AG10803 (cell line): ENCODE measurements at places on chromosomes 1 and 21.

GRCh38 chr1:84582802-84583587 is 8.8 kb upstream of the CTBS start:
- peak; percentile 20 for DNase-seq

DNA sequence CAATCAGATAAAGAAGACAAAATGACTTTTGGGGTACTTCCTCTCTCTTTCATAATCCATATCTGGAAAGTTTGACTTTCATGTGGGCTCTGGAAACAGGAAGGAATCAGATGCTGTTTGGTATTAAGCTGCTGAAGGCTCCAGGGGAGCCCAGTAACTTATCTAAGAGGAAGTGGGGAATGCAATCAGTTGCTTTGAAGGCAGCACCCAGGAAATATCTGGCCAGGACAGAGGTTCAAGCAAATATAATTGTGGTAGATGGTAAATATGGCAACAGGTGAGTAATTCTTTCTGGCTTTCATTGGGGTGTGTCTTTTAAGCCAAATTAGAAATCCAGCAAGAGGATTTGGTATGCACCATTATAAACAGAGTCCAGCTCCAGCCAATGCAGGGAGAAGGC is 44.4 kb downstream of the COLGALT2 start:
- DNase-seq: no peak

DNA sequence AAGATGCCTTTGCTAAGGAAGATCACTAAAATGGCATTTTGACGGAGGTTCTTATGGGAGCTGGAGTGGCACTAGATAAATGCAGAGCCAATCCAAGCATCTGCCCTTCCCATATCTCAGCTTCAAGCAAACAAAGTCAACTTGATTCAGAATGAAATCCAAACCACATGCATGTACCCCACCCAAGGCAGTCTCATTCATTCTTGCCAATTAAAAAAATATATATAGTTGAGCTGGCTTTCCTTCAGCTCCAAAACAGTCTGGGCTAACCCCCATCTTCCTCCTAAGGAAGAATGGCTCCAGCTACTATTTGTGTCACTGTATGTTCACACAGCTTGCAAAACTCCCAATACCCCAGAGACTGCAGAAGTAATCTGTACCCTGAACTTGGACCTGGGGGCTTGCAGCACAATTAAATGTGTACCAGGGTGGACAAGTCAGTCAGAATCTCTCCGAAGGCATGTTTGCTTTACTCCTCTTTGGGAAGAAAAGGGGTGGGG is 35.4 kb downstream of the GPR3 start:
- no peak for DNase-seq

DNA sequence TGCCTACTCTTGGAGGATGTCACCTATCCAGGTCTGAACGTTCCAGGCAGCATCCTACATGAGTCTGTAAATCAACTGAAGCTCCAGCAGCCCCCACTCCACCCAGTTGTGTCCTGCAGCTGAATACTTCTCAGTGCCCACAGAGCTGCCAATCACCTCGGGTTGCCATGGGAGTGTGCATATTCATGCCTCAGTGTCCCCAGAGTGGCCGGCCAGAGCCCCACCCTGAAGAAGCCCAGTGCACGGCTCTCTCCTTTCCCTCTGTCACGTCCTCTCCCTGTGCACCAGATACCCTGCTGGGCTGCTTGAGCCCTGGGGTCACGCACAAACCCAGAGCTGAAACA is 16.1 kb upstream of the GSTM4 start:
- DNase-seq: no peak

- no peak for DNase-seq
Observed at GRCh38 chr1:186782791-186783190, 46.0 kb upstream of the PLA2G4A start.

DNA sequence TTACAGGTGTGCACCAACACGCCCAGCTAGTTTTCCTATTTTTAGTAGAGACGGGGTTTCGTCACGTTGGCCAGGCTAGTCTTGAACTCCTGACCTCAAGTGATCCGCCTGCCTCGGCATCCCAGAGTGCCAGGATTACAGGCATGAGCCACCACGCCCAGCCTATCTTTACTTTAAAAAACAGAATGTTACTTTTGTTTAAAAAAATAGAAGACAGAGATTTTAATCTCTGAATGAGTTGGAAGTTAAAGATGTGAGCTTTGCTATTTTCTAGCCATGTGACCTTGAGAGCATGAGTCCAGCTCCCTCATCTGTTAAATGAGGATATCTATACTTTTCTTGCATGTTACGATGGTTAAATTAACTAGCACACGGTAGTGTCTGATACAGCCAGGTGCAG is 3.9 kb upstream of the PUM1 start:
- no peak for DNase-seq

- DNase-seq: no peak
Observed at GRCh38 chr1:69998847-69999246, 206.5 kb downstream of the LRRC40 start.

DNA sequence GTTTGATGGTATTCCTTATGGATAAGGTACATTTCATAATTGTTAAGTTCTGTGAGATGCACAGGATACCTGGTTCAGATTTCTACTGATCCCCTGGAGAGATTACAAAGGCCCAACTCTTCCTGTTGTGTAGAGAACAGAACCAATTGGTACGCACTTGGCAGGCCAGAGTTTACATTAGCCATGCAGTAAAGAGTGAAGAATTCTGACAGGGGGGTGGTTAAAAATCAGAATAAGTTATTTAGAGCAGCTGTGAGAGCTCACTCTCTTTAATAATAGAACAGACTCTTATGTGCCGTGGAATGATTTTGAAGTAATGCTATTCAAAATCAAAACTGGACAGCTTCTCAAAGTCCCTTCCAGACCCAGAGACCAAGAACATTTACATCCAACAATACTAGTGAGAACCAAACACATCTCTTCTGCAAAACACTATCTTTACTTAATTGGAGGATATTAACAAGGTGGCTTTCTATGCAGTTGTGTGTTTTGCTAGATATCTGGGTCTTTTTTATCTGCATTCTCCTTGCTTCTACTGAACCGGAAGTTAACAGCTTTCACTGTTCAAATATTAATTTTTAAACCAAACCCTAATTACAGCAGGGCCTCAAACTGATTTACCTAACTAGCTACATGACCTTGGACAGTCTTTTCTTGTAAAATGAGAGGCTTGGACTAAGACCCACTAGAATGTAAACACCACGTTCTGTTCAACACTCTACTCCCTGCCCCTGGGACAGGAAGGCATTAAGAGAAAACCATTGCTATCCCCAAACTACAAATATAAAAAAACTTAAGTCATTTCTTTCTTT is 4.0 kb downstream of the USP24 start:
- no peak for DNase-seq

GRCh38 chr21:36709030-36709867 is 10.3 kb downstream of the SIM2 start:
- no peak for DNase-seq

GRCh38 chr1:91925644-91926435 is 23.4 kb upstream of the BRDT start:
- DNase-seq: no peak

DNA sequence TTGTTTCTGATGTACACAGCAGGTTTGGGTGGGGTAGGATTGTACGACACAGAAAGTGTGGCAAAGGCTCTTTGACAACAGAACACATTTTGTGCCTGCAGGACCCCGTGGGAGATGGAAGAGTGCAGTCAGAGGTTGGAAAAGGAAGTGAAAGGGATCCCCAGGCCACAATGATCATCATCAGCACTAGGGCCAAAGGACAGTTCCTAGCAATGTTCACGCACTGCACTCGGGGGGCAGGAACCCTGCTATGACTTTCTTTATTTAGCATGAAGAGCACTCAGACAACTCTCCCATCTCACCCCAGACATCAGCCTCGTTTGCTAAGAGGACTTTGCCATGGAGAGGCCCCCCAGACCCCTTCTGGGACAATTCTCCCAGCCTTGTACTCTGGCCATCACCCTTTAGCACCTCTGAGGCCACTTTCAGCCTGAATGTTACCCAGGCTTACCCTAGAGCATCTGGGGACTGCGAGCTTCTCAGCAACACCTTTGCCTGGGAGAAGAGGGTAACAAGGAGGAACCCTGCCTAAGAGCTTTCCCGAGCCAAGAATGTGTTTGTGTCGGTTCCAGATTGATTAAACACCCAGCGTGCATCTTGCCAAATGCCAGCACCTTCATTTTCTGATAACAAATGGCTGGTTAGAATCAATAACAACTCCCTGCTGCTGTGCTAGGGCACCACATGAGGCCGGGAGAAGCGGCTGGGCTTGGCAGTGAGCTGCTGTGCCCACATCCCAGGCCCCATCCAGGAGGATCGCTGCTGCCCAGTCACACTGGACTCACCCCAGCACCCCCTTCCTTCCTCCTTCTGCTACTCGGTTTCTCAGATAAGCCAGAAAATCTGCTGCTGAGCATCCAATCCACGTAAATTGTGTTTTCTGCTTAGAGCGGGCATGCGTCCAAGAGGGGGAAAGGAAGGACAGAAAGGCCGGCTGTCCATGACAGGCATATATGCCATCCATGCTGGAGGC is 633.1 kb downstream of the AJAP1 start:
- DNase-seq: no peak

GRCh38 chr21:46516068-46516467 is 57.4 kb downstream of the DIP2A start:
- DNase-seq: no peak

GRCh38 chr1:111723091-111723806 is 15.9 kb downstream of the INKA2 start:
- no peak for DNase-seq

- DNase-seq: no peak
Observed at GRCh38 chr1:57835620-57836019, 411.8 kb upstream of the DAB1 start.

DNA sequence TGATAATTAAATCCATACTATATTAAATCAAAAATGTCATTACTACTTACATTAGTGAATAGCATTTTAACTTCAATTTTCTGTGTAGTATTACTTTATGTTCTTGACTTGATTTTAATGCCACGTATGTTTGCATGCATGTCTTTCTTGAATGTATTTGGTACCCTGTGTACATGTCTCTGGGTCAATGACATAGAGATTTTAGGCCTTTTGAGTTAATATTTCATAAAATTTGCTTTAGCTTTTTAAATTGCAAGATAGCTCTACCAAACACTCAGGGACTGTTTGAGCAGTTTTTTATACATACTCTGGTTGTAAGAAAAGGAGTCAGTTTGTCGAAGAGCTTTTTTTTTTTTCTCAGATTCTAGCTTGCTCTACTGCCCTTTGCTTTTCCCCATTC is 1.5 kb downstream of the MLLT11 start:
- DNase-seq: no peak

DNA sequence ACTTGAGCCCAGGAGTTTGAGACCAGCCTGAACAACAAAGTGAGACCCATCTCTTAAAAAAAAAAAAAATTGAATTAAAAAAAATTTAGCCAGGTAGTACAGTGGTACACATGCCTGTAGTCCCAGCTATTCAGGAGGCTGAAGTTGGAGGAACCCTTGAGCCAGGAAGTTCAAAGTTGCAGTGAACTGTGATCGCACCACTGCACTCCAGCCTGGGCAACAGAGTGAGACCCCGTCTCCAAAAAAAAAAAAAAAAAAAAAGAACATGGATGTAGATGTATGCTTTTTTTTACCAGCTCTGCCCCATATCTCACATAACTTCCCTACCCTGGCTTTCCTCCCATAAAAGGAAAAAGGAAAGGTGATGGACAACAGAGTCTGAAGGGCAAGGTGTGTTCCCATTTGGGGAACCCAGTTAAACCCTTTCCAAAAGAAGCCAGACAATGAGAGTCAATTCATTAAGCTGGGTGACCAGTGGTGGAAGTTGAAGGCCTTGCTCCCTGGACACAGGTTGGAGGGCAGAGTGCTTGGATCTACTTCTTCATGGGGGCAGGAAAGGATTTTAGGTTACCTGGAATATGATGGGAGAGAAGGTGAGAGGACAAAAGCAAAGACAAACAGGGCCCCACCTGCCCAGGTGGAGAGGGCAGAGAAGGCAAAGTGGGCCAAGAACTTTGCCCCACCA is 2.9 kb downstream of the KRTCAP2 start:
- DNase-seq: no peak

DNA sequence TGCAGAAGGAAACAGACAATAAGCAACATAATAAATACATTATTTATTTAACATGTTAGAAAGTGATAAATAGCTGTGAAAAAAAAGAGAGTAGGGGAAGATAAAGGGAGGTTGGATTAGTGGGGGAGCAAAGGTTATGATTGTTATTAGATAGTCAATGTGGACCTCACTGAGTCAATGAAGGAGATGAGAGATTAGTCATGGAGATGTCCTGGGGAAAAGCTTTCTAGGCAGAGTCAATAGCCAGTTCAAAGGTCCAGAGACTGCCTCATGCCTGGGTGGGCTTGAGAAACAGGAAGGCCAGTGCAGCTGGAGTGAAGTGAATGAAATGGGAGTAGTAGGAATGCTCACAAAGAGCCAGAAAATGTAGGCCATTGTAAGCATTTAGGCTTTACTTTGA is 187.1 kb upstream of the CACYBP start:
- no peak for DNase-seq

DNA sequence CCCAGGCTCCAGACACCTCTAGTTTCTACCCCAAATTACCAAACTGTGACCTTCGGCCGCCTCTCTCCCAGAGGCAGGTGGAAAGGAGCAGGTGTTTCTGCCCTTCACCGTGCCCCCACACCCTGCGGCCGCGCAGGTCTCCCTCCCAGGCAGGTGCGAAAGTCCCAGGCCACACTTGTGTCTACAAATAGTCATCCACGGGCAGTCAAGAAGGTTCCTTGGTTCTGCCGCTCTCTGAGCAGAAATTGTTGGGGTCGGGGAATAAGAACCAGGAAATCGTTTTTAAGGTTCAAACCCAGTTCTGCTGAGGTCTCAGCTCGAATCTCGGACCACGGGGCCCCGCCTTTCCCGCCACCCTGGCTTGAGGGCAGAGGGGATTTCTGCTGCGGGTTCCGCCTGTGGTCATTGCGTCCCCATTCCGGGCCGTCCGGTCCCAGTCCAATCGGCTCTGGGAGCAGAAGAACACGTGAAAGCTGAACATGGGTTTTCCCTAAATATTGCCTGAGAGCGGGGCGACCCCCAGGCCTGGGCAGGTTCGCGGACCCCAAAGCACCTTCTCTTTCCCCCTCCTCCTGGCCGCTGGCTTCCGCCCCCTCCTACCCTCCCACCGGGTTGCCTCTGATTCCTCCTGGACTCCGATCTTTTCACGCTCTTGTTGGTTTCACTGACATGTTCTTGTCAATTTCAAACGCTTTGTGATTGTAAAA is 1.2 kb upstream of the ATF3 start:
- DNase-seq: no peak

GRCh38 chr1:110012100-110012780 is 22.2 kb upstream of the STRIP1 start:
- no peak for DNase-seq

- DNase-seq: no peak
Observed at GRCh38 chr1:6301526-6301925, 40.6 kb upstream of the GPR153 start.

GRCh38 chr21:46468108-46468774 is 9.6 kb downstream of the DIP2A start:
- DNase-seq: no peak
